ENCODE measurements at places on chromosomes 5 and 9.

- DNase-seq = no peak
These were observed 20.5 kb upstream of the SHB start for GRCh38 chr9:38089387-38090165.

DNA sequence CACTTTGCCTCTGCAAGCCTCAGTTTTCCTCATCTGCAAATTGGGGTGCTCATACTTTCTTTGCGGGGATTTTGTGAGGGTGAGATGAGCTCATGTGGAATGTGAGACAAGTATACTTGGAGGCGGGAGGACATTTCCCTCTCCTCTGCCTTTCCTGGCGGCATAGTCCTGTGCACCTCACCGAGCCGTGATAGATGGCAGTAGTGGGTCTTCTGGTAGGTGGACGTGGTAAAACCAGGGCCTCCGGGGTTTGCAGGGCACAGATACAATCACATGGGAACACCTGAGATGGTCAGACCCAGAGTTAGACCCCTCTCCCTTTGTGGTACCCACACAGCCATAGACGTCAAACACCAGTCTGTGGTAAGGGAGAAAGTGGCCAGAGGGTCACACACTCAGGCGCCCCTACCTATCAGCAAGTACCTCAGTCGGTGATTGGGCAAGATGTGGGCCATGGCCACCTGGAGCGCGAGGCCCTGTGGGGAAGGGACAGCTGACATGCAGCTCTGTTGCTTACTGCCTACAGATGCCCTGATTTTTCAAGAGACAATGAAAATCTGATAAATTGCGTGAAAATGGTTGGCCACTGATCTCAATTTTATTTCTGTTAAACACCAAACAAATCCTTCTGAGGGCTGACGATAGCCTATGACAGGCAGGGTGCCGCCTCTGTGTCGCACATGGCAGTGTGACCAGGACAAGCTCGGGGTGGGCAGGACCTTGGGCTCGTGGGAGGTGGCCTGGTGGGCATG is 9.9 kb downstream of the ERGIC1 start:
- no peak for DNase-seq

DNA sequence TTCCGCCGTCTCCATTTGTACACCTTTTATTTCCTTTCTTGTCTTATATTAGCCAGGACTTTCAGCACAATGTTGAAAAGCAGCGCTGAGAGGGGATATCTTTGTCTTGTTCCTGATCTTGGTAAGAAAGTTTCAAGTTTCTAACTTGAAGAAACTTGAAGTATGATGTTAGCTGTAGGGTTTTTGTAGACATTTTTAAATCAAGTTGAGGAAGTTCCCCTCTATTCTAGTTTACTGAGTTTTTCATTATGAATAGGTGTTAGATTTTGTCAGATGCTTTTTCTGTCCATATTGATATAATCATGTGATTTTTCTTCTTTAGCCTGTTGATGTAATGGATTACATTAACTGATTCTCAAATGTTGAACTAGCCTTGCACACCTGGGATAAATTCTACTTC is 425.7 kb downstream of the PIK3R1 start:
- no peak for DNase-seq

- no peak for DNase-seq
These were observed 806.2 kb upstream of the WWC1 start for GRCh38 chr5:167485061-167485774.

DNA sequence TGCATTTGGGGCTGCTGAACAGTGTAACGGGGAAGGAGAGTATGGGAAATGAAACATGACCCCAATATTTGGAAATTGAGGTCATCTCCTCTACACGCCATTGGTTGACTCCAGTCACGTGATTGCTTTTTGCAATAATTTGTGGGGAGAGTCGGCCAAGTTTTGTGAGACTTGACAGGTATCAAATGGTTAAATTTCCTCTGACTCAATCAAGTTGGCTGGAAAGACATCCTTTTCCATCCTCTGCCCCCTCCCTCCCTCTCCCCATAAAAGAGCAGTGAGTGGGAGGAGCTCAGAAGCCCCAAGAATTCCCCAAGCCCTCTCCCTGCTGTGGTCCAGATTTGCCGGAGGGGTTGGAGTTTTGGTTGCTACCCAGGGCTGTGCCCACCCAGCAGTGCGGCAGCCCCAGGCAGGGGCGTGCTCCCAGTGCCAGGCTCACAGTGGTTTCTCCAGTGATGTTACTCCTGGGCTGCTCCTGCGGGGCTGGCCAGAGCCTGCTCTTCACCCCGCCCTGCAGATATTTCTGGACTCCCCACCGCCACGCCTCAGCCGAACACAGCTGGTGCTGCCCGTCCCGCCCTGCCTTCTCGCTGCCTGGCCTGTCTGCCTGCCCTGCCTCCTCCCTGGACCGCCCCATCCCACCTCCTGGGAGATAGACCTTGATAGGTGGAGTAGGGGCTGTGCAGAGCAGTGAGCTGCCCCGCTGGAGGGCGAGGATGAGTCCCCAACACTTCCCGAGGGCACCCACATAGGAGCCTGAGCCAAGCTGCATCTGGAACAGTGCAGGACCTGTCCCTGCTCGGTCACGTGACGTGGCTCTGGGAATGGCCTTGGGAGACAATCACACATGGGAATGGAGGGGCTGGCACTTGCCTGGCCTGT is 3.4 kb downstream of the COL5A1 start:
- no peak for DNase-seq

DNA sequence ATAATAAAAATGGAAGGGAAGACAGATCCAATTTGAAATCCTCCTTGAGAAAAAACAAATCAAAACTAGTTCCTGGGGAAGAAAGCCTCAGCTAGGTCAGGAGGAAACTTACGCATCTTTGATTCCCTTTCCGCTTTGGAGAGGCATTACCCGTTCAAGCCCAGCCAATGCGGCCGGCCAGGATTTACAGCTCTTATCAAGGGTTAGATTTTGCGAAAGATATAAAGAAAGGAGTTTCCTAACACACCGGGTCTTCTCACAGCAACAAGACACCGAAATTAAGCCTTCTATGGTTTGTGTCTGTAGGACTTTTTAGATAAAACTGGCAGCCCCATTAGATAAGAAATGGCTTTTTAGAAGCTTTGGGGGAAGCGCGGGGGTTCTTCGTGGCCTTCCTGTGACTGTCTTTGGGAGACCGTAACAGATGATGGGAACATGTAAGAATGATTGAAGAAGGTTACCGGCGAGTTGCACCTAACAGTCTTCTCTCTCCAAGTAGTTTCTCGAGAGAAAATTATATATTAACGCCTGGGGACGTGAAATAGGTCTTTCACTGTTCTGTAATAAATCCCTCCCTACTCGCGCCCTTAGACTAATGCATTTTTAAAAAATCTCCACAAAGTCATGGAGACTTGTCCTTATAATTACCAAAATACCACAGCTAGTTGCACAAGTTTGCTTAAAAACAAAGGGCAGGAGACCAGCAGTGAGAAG is 1.3 kb upstream of the ISL1 start:
- no peak for DNase-seq

- DNase-seq = no peak
These were observed 32.7 kb downstream of the MORN5 start for GRCh38 chr9:122192261-122192875.

GRCh38 chr9:10721301-10721700 is 108.5 kb upstream of the PTPRD start:
- no peak for DNase-seq

- DNase-seq = no peak
These were observed 108.8 kb upstream of the MVB12B start for GRCh38 chr9:126217797-126218196.

DNA sequence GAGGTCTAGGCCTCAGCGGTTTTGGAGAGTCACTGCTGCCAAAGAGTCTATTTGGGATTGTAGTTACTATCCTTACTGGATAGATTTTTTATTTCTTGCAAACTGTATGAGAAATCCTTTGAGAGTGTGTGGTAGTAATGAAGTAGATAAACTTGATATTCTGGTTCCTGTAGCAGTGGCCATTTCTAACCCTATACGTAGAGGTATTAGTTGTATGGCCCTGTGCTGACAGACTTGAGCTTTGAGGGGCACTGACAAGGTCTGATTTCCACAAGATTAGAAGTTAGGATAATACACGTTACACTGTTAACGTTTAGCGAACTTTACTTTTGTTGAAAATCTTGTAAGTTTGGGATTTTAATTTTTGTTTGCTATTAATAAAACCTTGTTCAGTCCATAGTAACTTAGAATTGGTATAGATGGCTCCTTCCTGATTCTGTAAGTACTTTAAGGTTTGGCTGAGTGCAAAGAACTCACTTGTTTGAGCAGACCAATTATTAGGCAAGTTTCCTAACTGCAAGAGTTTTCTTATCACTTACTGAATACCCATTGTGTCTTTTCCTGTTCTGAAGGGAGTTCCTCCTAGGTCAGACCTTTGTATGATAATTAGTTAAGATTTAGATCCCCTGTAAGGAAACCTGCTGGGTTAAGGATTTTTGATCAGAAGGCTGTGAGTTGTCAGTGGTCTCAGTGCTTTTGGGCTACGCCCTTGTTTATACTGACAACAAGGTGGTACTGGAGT is 31.4 kb downstream of the GCNT1 start:
- DNase-seq = no peak

GRCh38 chr5:1749346-1750124 is 50.1 kb downstream of the MRPL36 start:
- DNase-seq = no peak

- DNase-seq = peak; percentile 61
These were observed 31.4 kb downstream of the ANXA6 start for GRCh38 chr5:151126199-151126645.

DNA sequence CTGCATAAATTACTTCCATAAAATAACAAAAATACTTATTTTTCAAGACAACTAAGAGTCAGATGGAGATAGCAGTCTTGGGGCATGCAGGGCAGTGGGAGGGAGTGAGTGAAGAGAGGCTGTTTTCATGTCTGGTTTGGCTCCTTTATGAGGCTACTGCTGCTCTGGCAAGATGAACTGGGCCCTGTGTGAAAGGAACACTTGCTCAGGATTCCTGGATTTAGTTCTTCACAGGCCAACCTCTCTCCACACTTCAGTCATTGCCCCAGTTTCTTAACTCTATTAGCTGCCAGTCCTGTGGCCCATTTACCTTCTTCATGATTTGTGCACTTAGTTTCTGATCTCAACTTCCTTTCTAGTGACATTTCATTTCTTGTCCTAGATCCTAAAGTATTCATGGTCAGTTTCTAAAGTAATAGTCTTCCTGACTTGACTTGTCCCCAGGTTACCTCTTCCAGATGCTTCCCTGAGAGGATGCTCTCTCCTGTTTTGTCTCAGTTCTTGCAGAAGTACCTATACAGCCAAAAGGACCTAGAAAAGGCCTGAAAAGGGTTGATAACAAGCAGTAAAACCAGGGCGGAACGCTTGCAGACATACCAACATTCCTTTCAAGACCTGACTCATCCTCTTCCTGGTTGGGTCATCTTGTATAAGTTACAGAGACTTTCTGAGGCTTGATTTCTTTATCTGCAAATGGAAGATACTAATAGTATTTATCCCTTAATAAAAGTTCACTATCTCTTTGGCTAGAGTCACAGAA is 77.0 kb upstream of the ZFAND5 start:
- no peak for DNase-seq

DNA sequence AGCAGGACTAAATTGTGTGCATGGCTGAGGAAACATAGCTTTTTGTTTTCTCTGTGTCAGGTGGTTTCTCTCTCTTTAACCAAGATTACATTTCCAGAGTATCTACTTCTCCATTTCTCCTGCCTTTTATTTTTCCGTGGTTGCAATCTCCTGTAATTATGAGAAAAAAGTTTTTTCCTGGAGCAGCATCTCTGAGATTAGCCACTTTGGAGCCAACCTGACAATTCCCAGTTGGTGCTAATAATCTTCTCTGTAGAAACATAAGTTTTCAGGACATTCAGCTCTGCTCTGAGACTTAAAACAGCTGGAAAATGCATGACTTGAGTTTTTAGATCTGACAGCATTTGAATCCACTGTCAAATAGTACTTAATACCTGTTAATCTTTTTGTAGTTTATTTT is 67.1 kb upstream of the GAS1 start:
- no peak for DNase-seq

- DNase-seq = no peak
These were observed 22.7 kb downstream of the KIF3A start for GRCh38 chr5:132714456-132715307.

DNA sequence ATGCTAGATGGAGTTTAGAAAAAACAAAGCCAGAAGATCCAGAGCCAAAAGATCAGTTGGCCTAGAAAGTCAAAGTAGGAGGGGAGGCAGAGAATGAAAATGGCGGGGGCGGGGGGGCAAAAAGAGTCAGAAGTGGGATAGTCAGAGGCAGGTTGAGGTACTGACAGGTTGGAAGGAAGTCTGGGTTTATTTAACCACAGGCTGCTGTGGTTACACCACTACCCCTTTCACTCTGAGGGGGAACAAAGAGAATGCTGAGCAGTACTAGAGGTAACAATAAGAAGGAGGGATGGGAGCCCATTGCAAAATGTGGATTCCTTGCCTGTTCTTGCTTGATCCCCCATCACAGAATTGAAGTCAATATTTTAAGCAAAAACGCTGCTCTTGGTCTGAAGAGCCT is 111.8 kb downstream of the CAVIN4 start:
- no peak for DNase-seq

DNA sequence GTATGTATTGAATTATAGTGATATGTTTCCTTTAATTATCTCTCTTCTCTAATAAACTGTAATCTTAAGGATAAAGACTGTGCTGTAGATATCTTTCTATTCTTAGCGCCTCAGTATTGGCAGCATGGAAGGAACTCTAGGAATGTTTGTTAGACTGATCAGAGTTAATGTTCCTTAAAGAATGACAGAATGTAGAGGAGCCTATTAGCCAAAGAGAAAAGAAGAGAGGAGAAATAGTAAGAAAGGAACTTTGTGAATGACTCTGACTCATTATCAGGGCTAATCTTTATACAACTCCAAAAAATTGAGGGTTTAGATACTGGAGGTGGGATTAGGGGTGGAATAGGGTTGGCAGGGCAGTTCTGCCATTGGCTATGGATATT is 59.0 kb upstream of the NUDT12 start:
- no peak for DNase-seq

DNA sequence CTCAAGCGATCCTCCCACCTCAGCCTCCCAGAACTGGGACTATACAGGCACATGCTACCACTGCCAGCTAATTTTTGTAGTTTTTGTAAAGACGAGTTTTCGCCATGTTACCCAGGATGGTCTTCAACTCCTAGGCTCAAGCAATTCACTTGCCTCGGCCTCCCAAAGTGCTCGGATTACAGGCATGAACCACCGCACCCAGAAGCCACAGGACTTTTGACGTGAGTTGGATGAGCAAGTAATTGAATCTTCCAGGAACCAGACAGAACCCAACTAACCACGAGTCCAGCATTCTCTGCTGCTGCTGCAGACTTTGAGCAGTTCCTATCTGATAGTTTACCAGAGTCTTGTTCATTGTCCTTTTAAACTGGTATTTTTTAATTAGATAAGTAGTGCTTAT is 9.6 kb upstream of the ATP6V0E1 start:
- DNase-seq = no peak

DNA sequence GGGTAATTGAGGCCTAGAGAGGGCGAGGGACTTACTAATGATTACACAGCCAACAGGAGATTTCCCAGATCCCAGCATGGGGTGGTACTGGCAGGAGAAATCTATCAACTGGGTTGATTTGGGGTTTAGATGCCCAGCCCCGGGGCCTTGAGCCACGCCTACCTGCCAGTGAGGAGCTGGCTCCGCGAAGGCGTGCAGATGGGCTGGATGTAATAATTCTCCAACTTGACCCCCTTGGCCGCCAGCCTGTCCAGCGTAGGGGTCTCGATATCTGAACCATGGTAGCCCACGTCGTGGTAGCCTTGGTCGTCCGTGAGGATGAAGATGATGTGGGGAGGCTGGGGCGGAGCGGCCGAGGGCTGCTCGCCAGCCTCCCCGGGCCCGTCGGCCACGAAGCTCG is 804 bp downstream of the ARSI start:
- no peak for DNase-seq

GRCh38 chr5:64827703-64828102 is 59.0 kb downstream of the CWC27 start:
- no peak for DNase-seq
